ENCODE measurements at places on chromosomes 6 and 20.

GRCh38 chr6:52157301-52157941, 28.8 kb upstream of the IL17A start:
- DNase-seq: no peak

GRCh38 chr6:11096109-11096508, 2.5 kb downstream of the SMIM13 start:
- no peak for DNase-seq

DNA sequence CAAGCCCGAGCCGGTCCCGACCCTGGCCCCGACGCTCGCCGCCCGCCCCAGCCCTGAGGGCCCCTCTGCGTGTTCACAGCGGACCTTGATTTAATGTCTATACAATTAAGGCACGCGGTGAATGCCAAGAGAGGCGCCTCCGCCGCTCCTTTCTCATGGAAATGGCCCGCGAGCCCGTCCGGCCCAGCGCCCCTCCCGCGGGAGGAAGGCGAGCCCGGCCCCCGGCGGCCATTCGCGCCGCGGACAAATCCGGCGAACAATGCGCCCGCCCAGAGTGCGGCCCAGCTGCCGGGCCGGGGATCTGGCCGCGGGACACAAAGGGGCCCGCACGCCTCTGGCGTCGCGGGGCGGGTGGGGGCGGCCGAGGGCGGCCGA, 37.5 kb downstream of the YTHDF1 start:
- no peak for DNase-seq

- no peak for DNase-seq
Observed at GRCh38 chr6:37188962-37189510, 19.1 kb downstream of the PIM1 start.

GRCh38 chr20:62359043-62359490, 8.0 kb downstream of the LAMA5 start:
- no peak for DNase-seq

- no peak for DNase-seq
Observed at GRCh38 chr6:31708224-31708623, 1.6 kb downstream of the LY6G6F start.

- no peak for DNase-seq
Observed at GRCh38 chr6:22929311-22929985, 360.1 kb downstream of the HDGFL1 start.

- DNase-seq: no peak
Observed at GRCh38 chr6:34519971-34520644, 36.0 kb downstream of the SPDEF start.

DNA sequence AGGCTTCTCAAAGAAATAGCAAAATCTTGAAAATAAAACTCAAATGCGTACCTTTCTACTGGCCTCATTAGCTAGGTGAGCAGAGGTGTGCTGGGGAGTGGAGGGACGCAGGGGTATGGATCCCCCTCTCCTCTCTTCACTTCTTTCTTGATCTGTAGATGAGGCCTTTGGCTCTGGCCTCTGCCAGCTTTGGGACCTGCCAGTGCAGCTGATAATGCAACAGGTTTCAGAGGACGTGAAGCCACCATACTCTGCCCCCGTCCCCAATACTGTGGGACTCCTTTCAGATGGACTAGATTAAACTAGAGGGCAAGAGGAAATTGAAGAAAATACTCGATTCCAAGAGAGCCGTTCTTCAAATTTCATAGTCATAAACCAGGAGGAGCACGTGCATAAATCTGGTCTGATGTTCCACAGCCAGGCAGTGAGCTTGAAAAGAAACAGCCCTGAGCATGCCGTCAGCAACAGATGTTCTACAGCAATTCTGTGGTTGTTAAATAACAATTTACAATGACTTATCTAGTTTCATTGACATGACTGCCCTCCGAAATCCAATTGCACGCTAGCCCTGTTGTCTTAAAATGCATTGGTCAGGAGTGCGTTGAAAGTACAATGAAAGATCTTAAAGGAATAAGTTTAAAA, 245.3 kb upstream of the FOXQ1 start:
- DNase-seq: no peak

DNA sequence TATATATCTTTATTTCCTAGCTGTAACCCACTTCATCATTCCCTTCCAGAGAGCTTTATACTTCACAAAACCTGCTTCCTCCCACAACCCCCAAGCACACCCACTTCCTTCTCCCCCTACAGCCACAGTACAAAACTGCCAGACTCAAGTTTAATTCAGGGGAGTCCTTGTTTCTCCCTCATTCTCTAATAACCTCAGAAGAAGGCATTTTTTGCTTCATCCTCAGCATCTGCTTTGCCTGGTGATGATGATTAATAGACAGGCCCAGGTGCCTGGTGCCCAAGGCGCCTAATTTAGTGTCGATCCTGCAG, 414.3 kb downstream of the KIF16B start:
- DNase-seq: no peak

- DNase-seq: no peak
Observed at GRCh38 chr6:169495601-169496000, 206.2 kb downstream of the WDR27 start.

- DNase-seq: no peak
Observed at GRCh38 chr20:25525295-25525694, 60.0 kb downstream of the NINL start.

DNA sequence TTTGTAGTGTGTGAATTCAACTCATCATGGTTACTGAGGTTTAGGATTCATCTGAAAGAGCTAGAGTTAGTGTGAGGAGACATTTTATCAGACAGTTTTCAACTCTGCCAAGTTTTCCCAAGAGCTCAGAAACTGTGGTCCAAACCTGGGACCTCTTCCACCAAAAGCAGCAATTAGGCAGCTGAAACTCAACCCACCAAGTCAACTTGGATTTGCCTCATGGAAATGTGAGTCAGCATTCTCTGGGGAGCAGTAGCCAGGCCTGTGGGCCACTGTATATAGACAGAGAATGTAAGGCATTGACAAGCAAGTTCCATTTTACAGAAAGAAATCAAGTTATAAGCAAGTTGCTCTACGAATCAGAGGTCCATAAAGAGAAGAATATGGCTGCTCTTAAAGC, 178.8 kb upstream of the HDDC2 start:
- no peak for DNase-seq

DNA sequence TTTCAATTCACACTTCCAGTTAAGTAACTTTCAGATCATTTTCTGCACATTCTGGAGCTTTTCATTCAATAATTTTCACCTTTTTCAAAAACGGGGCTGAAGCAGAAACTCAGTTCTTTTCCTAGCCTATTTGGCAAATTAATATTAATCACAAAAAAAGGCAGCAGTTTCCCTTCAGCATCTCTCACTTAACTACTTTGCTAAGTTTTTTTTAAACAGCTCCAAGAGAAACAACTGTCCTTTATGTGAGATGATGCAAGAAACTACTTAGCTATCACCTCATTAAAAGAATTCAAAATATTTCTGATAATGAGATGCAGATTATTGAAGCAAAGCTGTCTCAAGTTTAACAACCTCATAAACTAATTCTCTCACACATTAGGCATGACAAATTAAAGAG, 11.8 kb downstream of the CASS4 start:
- DNase-seq: no peak

DNA sequence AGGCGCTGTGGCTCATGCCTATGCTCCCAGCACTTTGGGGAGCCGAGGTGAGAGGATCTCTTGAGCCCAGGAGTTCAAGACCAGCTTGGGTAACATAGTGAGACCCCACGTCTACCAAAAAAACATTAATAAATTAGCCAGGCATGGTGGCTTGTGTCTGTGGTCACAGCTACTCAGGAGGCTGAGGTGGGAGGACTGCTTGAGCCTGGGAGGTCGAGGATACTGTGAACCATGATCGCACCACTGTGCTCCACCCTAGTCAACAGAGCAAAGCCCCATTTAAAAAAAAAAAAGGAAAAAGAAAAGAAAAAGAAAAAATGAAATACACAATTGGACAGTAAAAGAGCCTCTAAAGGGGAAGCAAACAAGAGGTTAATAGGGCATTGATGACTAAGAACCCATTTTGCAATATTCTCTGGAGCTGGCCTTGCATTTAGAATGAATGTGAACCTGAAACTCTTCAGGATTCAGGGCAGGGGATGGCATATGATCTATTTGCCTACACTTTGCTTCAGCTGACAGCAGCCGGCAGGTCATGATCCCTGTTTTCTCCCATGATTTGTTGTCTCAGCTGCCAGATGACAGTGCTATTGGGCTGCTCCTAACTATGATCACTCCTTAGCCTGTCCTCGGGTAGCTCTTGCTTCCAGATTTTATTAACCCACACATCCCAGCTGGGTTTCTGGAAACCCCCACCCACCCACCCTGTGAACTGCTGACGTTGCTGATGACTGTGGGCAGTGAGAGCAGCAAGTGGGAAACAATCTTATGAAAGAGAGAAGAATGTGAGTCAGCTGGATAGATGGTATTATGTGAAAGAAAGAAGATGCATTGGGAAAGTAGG, 83.8 kb upstream of the ELOVL5 start:
- DNase-seq: no peak

- no peak for DNase-seq
Observed at GRCh38 chr6:151069641-151070040, 170.1 kb upstream of the AKAP12 start.

DNA sequence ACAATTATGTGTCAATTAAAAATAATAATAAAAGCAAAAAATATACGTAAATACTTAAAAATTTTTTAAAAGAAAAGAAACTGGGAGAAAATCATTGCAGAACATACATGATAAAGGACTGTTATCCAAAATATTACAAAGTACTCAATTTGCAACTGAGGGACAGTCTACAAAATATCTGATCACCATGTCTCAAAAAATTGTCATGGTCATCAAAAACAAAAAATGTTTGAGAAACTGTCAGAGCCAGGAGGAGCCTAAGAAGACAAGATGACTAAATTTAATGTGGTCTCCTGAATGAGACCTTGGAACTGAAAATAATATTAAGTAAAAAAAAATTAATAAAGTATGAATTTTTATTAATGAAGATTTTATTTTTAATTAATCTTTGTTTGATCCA, 43.5 kb downstream of the DTNBP1 start:
- DNase-seq: no peak

GRCh38 chr6:16789329-16790038, 28.2 kb upstream of the ATXN1 start:
- no peak for DNase-seq

DNA sequence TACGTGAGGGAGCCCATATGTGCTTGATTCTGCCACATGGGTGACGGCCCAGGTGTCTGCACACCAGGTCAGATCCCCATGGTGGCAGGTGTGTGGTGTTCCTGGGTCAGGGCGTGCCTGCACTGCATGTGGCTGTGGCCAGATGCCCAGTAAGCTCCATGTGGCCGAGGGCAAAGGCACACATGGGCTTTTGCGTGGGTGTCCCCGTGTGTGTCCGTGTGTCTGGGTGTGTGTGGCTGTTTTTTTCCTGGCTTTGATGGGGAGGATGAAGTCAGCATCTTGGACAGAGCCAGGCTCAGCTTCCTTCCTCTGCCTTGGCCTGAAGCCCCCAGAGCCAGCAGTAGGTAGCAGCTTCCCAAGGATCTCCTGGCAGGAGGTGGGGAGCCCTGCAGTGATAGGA, 1.5 kb upstream of the TNXB start:
- DNase-seq: no peak

GRCh38 chr20:56750430-56750829, 121.3 kb downstream of the TFAP2C start:
- no peak for DNase-seq

- no peak for DNase-seq
Observed at GRCh38 chr6:38555606-38556005, 84.1 kb downstream of the BTBD9 start.

DNA sequence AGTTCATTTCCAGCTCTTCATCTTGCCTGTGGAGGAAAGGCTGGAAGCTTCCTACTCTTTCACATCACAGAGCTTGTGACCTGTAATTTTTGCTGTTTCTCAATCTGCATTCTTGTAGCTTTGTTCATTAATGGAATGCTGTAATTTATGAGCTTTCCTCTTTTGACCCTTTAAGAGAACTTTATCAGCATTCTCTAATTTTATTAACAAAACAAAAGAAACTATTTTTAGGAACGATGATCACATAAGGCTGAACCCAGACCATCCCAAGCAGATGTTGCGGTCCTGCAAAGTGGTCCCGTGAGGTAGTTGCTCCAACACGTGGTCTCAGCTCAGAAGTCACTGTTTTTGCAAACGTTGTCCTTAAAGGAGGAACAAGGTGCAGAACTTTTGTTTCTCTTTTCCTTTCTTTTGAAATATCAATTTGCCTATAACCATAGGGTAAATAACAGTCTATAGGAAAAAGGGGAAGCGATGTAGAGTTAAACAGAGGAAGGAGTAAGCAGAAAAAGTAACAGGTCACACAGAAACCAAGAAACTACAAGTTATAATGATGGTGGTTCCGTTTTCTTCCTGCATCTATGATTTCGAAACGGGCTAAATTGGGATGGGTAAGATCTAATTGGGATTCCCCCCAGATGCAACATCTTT, 121.3 kb upstream of the PHACTR1 start:
- DNase-seq: no peak

DNA sequence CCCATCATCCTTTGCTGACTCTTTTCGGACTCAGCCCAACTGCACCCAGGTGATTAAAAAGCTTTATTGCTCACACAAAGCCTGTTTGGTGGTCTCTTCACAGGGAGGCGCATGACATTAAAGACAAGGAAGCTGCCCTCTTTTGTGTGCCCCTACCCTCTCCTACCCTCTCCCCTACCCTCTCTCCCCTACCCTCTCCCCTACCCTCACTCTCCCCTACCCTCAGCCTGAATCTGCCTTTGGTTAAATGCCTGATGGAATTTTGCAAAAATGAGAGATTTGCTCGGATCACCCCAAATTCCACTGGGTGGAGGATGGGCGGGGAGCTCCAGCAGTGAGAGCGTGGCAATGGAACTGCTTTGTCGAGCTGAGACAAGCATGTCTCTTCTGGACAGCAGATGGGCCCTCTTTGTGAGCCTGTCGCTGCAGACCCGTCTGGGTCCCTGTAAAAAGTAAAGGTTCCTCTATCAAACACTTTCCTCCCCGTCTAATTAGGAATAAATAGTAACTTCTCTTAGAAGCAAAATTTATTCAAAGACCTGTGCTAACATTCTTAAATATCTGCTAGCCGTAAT, 76.4 kb upstream of the MLN start:
- DNase-seq: no peak

DNA sequence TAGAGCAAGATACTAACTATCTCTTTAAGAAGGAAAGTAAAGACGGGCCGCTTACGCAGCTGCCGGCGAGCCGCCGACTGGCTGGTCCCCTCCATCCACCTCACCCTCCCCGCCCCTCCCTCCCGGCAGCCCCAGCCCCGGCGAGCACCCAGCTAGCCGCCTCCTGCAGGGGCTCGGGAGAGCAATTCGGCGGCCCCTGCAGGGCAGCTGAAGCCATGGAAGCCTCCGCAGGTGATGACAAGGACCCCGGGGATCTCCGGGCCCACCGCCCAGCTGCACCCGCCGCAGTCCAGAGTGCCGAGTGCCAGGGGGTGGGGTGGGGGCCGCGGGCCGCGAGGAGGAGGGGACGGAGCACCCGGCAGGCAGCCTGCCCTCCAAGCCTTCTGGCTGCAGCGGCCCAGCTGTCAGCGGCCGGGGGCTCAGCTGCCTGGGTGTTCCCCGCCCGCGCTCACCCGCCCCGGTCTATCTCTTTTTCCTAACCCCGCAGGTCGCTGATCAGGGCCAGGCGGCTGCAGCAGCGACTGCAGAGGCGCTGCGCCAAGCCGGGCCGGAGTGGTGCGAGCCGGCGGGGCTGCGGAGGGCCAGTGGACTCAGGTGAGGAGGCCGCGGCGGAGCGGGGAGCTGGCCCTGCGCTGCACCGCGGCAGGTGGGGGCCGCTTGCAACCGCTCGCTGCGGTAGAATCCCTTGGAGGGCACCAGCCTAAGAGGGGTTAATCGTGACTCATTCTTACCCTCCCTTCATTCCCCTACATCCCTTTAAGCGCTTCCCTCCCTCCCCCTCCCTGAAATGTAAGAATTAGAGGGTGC, at the start of gene SNPH:
Gene SNPH, plus strand, starts transcription at position 128 of the 807 bp plus-strand sequence. CDS start 29,946 bp downstream, outside the sequence.
- peak; percentile 51 for DNase-seq

All from central memory CD8-positive, alpha-beta T cell (primary cell).